ENCODE measurements at places on chromosomes 4 and X.

GRCh38 chrX:3351276-3351675 lies 4.8 kb upstream of the MXRA5 start:
- no peak for DNase-seq

DNA sequence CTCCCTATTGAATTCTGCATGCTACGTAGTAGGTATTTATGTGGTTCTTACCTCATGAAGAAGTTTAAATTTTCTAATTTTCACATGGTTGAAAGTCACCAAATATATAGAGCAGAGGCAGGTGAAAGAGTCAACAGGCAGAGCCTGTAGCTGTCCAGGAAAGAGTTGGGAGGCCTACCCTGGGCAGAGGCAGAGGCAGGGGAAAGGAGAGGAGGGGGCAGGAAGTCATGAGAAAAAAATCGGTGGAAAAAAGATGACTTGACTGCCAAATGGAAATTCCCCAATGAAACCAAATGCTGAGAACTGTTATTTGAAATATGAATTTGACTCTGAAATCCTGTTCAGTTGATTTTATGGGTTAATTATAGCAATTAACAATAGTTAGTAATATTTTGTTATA lies 23.1 kb upstream of the GPR34 start:
- no peak for DNase-seq

DNA sequence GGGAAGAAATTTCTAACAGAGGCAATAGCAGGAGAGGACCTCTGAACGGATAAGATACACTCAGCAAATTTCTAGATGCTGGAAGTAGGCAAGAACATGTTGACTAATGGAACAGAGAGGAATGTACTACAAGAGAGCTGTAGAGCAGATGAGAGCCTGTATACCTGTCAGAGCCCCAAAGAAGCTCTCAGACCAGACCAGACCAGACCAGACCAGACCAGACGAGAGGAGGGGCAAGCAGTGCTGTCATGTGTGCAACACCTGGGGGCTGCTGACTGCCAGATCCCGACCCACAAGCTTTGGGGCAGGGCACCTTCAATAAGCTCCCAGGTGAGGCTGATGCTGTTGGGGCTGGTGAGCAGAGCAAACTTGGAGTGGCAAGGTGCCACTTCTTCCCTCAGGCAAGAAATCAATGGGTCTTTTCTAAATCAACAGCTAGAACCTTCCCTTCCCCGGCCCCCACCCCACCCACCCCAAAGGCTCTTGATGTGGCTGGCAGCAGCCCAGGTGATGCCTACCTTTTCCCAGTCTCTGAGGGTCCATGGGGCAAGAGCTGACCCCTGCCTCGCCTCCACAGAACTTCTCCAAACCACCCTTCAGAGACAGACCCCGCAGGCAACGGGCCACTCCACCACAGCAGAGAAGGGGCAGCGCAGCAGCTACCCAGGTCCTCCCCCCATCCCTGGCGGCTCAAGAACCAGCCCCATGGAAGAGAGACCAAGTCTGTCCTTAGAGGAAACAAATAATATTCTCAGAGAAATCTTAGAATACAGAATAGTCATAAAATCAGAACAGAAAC lies 32.7 kb downstream of the MECP2 start:
- DNase-seq: no peak

DNA sequence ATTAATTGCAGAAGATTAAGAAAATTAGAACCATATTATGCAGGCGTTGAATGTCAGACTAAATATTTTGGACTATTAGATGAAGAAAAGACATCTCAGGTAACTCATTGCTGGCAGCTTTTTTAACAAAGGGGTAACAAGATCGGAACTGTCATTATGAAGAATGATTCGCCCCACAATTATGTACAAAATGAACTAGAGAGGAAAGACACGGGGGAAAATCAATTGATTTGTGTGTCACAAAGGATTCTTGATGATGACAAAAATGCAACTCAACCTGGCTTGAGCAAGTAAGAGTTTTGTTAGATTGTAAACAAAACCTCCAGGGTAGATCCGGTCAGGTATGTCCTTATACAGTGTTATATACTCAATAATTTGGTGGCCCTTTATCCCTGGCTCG lies 12.5 kb upstream of the DCLK2 start:
- no peak for DNase-seq

DNA sequence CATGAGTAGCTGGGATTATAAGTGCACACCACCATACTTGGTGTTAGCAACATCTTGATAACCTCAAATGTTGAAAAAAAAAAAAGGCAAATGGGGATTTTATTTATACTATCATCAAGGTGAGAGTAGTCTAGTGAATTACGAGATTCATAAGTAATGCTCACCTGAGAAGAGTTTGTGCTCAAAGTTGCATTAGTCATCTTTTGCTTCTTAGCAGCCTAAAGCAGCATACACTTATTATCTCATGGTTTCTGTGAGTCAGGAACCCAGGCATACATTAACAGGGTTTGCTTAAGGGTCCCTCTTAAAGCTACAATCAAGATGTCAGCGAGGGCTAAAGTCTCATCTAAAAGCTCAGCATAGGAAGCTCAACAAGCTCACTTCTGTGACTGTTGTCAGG lies 8.2 kb upstream of the EXOSC9 start:
- no peak for DNase-seq

DNA sequence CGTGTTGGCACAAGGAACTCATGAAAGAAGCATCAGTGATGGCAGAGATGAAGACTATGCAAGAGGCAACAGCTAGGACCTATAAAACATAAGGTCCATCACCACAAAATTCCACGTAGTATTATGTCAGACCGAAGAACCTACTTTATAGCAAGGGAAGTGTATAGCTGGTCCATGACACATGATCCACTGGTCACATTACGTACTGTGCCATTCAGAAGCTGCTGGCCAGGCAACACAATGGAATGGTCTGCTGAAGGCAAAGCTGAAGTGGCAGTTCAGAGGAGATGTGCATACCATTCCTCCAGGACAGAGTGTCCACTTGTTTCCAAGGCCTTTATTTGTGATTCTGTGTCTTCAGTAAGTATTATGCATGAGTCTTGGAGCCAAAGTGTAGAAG lies 215.5 kb upstream of the UGT8 start:
- DNase-seq: no peak

DNA sequence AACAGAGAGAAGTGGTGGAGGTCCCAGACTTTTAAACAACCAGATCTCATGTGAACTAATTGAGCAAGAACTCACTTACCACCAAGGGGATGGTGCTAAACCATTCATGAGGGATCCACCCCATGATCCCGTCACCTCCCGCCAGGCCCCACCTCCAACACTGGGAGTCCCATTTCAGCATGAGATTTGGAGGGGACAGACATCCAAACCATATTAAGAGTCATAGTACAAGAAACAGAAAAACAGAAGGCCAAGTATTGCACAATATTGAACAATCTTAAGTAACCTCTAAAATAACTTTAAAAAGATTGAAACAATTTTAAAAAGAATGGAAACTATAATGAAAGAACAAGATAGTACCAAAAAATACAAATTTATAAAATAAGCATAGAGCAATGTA lies 110.0 kb downstream of the CBR4 start:
- DNase-seq: no peak

GRCh38 chrX:11272290-11272689 lies 20.9 kb upstream of the AMELX start:
- no peak for DNase-seq

DNA sequence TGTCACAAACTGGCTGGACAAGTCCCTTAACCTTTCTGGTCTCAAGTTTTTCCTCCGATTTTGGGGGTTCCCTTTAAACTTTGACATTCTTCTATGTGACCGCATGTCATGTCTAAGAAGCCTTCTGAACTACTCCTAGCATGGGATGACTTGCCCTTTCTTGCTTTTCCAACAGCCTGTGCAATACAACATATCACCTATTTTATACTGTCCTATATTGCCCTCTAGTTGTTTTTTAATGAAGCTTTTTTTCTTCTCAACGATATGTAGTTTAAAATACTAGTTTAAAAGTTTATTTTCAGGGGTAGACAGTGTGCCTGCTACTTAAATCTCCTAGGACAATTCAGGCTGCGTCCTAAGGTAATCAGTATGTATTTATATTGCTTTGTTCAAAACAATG lies 1.0 kb upstream of the IGBP1 start:
- peak; percentile 1 for DNase-seq

- DNase-seq: no peak
These were observed 513.5 kb upstream of the NR3C2 start for GRCh38 chr4:148955564-148956297.

DNA sequence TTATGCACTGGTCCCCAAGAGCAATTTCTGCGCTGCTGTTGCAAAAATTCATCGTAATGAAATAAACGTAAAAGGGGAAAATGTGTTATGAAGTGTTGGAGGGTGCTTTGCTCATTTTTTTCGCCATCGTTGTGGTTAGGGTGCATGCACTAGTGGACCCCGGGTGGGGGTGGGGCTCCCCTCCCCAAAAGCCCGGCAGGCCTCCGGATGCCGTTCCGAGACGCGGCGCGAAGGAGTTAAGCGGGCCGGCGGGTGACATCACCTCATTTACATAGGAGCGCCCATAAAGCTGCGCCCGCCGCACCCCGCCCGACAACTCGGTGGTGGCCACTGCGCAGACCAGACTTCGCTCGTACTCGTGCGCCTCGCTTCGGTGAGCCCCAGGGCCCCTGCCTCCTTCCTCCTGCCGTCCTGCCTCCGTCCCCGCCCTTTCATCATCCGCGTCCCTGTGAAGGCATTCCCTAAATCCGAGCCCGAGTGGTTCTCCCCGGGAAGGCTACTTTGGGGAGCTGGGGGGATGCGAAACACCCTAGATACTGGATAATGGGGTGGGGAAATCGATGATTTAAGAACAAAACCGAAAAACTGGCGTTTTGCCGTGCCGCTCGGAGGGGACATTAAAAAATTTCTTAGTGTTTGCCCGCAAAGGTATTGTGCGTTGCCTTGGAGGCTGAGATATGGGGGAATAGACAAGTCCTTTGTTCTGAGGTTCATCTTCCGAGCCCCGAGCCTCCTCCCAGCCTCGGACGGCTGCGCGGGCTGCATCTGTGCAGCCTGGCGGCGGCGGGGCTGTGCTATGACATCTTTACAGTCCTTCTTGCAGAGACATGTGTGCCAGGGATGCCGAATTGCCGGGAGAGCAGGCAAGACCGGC lies at the start of gene TMSB4X:
Gene TMSB4X (plus strand): TSS at position 315 of the 874 bp plus-strand sequence.
- peak; percentile 67 for DNase-seq

GRCh38 chr4:46445710-46446314 lies 55.9 kb upstream of the GABRA2 start:
- DNase-seq: no peak

GRCh38 chr4:179071131-179071530 lies 1628.9 kb upstream of the AGA start:
- DNase-seq: no peak

GRCh38 chr4:109826719-109827118 lies 1.1 kb upstream of the RRH start:
- no peak for DNase-seq

DNA sequence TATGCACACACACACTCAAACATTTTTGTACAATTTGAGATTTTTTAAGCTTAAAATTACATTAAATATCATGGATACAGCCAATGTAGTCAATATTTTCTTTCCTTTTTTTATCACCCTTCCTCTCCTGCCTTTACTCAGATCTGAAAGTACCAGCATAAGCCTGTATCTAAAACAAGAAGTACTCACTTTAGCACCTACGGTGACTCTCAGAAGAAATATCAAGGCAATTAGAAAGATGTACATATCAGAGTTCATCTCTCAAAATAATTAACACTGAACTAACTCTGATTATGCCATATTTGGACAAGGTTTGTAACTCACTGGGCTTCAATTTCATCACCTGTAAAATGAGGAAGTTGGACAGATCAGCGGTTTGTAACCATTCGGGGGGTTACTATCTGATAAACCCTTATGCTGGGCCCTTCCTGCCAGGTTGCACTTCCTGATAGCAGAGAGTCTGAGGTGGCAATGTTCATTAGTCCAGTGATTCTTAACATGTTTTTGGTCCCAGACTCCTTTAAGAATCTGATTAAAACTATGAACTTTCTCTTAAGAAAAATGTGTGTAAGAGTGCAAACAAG lies 5.7 kb upstream of the GPR174 start:
- DNase-seq: no peak

DNA sequence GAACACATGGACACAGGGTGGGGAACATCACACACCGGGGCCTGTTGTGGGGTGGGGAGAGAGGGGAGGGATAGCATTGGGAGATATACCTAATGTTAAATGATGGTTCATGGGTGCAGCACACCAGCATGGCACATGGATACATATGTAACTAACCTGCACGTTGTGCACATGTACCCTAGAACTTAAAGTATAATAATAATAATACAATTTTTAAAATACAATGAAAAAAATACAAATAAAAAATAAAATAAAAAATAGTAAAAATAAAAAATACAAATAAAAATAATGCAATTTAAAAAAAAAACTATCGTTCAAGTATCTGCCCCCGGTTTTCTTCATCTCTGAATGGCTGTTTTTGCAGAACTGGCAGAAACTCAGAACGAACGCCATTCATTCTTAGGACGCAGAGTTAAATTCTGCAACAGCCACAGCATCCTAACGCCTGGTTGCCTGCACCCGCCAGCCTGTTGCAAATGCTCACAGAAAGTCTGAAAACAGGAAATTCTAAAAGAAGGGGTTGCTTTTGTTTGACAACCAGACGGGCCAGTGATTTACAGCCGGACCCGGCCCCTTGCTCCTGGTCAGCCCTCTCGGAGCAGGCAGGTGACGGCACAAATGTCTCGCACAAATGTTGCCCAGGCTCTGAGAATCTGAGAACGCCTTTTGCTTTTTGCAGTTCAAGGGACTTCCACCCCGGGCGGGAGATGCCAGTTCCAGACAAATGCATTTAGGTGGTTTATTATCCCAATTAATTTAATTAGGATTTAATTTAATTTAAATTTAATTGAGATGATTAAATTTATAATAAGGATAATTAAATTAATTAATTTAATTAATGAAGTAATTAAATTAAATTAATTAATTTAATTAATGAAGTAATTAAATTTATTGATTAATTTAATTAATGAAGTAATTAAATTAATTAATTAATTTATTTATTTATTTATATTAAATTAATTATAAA lies 47.8 kb downstream of the CRLF2 start:
- no peak for DNase-seq

- DNase-seq: no peak
These were observed 9.4 kb upstream of the CPLX1 start for GRCh38 chr4:835148-836002.

GRCh38 chrX:129957241-129958082 lies 25.0 kb upstream of the BCORL1 start:
- no peak for DNase-seq

- no peak for DNase-seq
These were observed 21.8 kb downstream of the SPRY1 start for GRCh38 chr4:123418351-123418931.

GRCh38 chr4:79267671-79268070 lies 58.2 kb downstream of the NAA11 start:
- no peak for DNase-seq

All from T-helper 1 cell (primary cell).